ENCODE measurements at places on chromosomes 4 and X.

DNA sequence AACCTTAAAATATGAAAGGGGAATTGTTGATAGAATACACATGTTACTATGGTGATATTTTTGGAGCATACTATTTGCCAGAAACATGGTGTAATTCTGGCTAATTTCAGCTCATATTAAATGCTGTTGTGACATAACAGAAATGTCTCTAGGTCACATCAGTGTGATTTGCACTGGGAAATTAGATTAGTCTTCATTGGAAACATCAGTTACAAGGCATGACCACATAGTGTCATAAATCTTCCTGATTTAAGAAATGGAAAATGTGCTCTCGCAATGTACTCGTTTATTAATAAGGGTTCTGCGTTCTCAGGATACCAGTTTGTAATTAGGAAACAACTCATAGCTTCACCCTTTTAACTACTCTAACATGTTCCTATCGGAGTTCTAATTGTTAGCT is 72.9 kb upstream of the GYPA start:
- DNase-seq = no peak

GRCh38 chr4:140595065-140595464 is 26.3 kb upstream of the UCP1 start:
- DNase-seq = peak; percentile 23

DNA sequence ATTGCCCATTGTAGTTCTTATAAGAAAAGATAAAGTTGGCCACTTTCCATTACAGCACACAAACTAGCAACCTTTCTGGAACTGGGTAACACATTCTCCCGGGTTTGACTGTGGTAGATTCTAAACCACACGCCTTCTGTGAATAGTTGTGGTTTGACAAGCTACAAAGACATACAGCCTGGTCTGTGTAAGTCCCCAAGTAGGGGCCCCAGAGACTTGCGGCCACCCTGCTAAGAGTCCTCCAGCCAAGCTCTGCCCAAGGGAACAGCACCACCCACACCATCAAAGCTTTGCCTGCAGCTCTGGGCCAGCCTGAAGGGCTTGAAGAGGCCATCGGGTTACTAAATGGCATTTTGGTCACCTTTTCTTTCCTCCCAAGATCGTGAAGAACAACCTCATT is 203.4 kb downstream of the MAML3 start:
- peak; percentile 64 for DNase-seq

GRCh38 chrX:119017077-119017476 is 42.7 kb downstream of the LONRF3 start:
- DNase-seq = peak; percentile 23

DNA sequence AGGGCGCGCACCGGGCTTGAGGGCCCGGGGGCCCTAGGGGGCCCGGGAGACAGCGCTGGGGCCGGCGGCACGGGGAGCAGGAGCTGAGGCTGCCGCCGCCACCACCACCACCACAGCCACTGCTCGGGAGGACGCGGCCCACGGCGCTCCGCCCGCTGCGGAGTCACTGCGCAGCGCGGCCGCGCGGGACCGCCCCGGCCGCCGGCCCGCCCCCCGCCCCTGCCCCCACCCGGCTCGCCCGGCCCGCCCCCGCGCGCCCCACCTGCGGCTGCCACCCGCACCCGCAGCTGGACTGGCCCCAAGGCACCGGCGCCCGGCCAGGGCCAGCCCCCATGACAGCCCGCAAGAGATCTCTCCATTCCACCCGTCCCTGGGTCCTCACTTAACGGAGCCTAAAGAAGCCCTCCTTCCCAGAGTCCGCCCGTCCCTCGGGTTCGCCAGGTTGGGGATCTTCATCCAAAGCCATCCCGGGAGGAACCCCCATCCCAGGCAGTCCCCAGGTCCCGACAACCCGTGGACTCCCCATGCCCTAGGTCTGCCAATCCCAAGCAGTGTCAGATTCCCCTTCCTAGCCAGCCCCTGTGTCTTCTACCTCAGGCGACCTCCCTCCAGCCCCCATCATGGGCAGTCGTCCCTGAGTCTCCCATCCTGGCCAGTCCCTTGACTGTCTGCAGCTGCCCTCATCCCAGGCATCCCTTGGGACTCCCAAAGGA is 40.0 kb upstream of the IQSEC2 start:
- no peak for DNase-seq

DNA sequence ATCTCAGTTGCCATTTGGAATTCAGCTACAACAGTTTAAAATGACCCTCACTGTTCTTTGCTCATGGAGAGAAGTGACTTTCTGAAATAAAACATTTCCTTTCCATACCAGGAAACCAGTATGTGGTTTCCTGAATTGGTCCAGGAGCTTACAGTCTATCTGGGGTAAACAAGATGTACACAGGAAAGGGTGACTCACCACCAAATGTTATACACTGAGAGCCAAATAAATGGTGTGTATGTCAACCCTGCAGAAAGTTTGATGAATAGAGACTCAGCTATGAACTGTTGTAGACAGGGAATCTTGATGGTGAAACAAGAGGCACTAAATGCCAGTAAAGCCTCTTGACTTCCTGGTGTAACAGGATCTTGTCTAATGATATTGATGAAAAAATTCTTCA is 100.4 kb downstream of the HS6ST2 start:
- no peak for DNase-seq

DNA sequence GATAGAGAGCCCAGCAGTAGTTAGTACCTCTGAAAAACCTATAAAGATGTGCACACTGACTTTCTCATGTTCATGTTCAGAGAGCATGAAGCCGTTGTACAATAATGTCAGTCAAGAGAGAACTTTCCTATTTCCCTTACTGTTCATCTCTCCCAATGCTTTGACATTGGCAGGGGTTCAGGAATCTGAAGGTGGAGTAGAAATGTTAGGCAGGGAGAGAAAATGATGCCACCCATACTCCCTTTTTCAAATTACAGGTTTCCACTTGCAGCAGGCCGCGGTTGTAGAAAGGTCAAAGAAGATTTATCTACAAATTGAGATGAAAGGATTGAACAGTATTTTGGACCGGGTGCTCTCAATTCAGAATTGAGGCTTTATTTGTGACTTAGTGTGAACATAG is 84.3 kb downstream of the DCAF8L2 start:
- DNase-seq = no peak

GRCh38 chr4:28248269-28248668 is 1387.6 kb downstream of the STIM2 start:
- no peak for DNase-seq

- no peak for DNase-seq
Measured at GRCh38 chr4:158826882-158827281, 58.1 kb downstream of the FNIP2 start.

DNA sequence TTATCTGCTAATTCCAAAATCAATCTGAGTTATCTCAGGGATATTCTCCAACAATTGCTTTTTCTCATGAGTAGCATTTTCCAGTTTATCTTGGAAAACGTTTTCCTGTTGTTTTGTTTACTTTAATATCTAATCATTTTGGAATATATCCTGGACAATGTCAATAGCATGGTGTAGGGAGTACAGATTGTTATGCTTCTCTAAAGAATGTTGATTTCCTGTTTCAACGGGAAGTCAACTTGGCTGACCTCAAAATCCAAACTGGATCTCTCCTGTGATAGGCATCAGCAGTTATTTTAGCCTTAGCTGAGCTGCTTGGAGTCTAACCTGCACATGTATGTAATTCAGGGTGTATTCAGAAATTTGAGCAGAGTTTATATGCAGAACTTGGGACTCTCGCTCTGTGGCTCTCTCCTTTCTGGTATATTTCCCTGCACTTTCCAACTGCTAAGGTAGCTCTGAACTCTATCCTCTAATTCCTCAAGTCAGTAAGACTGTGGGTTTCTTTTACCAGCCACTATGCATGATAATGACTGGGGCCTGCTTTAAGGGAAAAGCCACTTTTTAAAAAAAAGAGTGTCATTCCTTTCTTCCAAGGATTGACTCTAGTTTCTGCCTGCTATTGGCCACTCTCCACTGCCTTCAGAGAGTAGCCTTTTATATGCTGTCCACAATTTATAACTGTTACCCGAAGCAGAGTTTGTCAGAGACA is 7.7 kb downstream of the PRSS48 start:
- no peak for DNase-seq

GRCh38 chr4:174383783-174384182 is 100.1 kb downstream of the CEP44 start:
- DNase-seq = no peak

DNA sequence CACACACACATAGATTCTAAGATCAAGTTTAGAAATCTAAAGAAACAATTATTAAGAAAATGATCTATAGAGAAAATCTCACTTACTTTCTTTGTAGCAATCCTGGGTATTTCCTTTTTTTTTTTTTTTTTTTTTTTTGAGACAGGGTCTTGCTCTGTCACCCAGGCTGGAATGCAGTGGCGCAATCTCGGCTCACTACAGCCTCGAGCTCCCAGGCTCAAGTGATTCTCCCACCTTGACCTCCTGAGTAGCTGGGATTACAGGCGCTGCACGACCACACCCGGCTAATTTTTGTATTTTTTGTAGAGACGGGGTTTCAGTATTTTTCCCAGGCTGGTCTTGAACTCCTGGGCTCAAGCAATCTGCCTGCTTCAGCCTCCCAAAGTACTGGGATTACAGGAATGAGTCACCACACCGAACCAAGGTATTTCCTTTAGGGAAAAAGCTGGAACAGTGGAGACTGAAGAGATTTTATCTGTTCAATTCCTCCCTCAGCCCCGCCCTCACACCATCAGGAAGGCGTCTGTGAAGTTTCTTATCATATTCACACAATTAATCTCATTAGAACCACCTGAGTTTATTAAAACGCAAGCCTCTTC is at the start of gene TRIML2:
Gene TRIML2 (minus strand): TSS at position 447 of the 599 bp plus-strand sequence. CDS start 4,235 bp downstream, outside the sequence.
- DNase-seq = no peak

DNA sequence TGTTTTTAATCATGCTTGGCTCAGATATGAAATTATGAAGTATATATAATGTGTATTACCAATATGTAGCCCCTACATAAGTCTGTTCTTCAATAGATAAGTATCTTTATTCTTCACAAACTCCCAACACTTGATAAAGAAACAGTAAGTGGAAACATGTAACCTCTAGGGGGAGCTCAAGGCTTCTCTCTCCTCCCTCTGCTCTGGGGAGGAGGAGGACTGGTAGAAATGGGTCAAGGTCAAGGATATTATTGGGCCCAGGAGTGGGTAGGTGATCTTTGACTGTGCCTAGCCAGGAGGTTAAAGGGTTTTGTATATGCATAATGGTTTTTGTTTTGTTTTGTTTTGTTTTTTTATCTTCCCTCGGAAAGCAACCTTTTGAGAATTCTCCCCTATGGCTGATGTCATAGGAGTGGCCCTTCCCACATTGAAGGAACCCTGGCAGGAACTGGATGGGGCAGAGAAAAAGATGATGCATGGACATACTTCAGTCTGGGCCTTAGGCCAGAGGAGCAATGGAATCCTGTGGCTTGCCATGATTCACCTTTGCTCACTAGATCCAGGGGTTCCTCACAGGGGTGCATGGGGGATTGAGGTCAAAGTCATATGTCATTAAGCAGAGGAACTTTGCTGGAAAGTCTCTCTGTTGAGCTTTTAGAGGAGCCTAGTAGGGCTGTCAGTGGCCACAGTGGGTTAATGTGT is 460.3 kb downstream of the MID1IP1 start:
- peak; percentile 72 for DNase-seq

GRCh38 chrX:13808293-13808692 is 8.6 kb downstream of the GPM6B start:
- DNase-seq = no peak

- peak; percentile 45 for DNase-seq
Measured at GRCh38 chrX:47218920-47219815, 687 bp downstream of the CDK16 start.
